ENCODE measurements at places on chromosomes 11 and 22. TPM values are rescaled to one million over a fixed set of nuclear protein-coding genes. Genes with fewer than 3 reads are reported as not detected.
A peak's percentile ranks its signal among the peaks of the same experiment; 100 is the strongest.

C11orf58 gene
- polyA plus RNA-seq: 113 TPM

GRCh38 chr22:46735747-46736608, 2.1 kb downstream of the CERK start:
- DNase-seq: no peak
- peaks cover 46% of the 10 kb centered on the region for H3K4me1 ChIP-seq
- peak overlapping the region; percentile 58 for H3K27ac ChIP-seq
- peak overlapping the region; percentile 73 for H3K4me3 ChIP-seq

DNA sequence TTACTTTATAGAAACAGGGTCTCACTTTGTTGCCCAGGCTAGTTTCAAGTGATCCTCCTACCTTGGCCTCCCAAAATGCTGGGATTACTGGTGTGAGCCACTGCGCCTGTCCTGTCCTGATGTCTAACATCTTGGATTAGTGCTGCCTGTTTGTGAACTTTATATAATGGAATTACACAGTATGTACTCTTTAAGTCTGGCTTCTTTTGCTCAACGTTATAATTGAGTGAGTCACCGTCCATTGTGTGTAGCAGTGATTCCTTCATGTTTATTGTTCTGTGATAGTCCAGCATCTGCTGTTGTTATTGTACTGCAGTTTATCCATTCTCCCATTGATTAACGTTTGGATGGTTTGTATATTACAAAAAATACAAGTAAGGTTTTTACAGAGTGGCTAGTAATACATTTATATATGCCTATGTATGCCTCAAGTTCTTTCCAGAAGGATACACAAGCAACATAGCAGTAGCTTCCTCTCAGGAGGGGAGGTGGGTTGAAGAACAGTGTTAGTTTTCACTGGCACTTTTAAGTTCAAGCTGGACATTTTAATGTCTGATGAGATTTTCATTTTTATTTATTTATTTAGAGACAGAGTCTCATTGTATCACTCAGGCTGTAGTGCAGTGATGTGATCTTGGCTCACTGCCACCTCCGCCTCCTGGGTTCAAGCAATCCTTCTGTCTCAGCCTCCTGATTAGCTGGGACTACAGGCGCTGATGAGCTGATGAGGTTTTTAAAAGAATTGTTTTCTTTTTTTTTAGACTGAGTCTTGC, 25.2 kb upstream of the MICALL1 start:
- H3K27me3 ChIP-seq: no peaks in the 10 kb centered on the region
- H3K4me1 ChIP-seq: no peaks in the 10 kb centered on the region
- no peak for DNase-seq
- no peak overlapping the region for H3K27ac ChIP-seq
- peaks cover 36% of the 10 kb centered on the region for H3K36me3 ChIP-seq

NTM gene
- 0.92 TPM for polyA plus RNA-seq

DNA sequence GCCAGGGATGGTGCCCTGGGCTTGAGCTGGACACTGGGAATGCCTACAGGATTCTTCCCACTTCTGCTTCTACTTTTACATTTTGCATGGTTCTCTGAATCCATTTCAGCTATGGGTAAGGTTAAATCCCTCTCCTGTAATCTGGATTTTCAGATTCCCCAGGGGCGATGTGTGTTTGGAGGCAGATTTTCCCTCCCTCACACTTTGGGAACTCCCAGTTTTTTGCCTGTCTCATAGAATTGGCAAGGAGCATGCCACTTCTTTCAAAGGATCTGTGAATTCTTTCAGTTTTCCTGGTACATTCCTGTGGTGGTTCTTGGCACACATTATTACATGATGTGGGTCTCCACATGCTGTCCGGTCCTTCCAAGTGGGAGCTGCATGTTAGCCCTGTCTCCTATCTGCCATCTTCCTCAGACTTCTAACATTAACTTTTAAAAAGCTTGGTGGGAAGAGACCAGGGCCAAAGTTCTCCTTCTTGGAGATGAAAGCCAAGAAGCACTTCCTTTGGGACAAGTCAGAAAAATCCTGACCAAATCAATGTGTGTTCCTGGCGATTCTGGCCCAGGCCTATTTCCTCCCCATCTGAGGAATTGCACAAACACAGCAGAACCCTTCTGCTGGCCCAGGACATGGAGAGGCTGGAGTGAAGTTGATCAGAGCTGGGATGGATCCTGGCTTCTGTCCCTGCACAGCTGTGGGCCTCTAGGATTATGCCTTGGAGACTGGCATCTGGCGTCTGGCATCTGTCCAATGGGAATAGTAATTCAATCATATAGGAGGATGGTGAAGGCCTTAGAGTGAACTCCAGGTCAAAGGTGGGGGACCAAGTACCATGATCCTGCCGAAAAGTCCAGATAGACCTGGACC, 5.4 kb upstream of the APOL2 start:
- H3K4me3 ChIP-seq: no peak overlapping the region
- no peaks in the 10 kb centered on the region for H3K36me3 ChIP-seq
- H3K27me3 ChIP-seq: no peaks in the 10 kb centered on the region
- DNase-seq: peak; percentile 57
- no peak overlapping the region for H3K27ac ChIP-seq
- peaks cover 2% of the 10 kb centered on the region for H3K4me1 ChIP-seq

- peak overlapping the region; percentile 93 for H3K4me3 ChIP-seq
- DNase-seq: peak; percentile 86
- H3K36me3 ChIP-seq: no peaks in the 10 kb centered on the region
- H3K27me3 ChIP-seq: no peaks in the 10 kb centered on the region
Observed at GRCh38 chr11:117145393-117145761, 1.3 kb downstream of the PAFAH1B2 start.

MS4A6E gene
- not detected for polyA plus RNA-seq

- no peak overlapping the region for H3K4me3 ChIP-seq
- H3K36me3 ChIP-seq: no peaks in the 10 kb centered on the region
- DNase-seq: no peak
Observed at GRCh38 chr22:30909306-30909705, 59.3 kb downstream of the MORC2 start.

DNA sequence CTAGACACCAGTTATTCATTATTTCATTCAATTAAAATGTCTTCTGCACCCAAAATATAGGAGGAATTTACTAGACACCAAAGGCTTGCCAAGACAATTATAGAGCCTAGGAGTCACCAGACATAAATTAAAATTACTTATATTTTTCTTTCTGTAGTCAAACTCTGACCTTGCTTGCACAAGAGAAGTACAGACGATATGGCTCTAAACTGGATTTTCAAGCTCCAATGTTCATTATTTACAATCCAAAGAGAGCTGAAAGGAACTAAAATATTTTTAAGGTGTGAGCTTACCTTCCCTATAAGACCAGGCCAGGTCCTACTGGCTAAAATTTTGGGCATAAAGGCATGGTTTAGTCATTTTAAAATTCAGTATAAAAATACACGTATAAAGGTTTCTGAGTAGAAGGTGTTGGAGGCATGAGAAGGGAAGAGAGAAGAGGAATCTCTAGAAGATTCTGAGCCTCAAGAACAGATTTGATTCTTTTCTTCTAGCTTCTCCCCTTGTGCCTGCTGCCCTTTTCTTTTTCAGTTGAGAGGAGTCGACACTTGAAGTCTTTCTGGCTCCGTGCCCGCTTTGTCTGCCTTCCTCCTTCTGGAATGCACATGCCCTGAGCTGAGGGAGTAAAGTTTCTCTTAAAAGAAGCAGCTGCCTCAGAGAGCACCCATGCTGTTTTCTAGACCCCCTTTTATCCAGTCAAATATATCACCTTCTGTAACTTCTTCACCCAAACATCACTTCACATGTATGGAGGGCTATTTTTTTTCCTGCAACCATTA, 13.5 kb downstream of the C11orf97 start:
- H3K27ac ChIP-seq: no peak overlapping the region
- H3K4me3 ChIP-seq: no peak overlapping the region
- peak; percentile 96 for DNase-seq
- no peaks in the 10 kb centered on the region for H3K4me1 ChIP-seq
- no peaks in the 10 kb centered on the region for H3K36me3 ChIP-seq
- no peaks in the 10 kb centered on the region for H3K27me3 ChIP-seq

DNA sequence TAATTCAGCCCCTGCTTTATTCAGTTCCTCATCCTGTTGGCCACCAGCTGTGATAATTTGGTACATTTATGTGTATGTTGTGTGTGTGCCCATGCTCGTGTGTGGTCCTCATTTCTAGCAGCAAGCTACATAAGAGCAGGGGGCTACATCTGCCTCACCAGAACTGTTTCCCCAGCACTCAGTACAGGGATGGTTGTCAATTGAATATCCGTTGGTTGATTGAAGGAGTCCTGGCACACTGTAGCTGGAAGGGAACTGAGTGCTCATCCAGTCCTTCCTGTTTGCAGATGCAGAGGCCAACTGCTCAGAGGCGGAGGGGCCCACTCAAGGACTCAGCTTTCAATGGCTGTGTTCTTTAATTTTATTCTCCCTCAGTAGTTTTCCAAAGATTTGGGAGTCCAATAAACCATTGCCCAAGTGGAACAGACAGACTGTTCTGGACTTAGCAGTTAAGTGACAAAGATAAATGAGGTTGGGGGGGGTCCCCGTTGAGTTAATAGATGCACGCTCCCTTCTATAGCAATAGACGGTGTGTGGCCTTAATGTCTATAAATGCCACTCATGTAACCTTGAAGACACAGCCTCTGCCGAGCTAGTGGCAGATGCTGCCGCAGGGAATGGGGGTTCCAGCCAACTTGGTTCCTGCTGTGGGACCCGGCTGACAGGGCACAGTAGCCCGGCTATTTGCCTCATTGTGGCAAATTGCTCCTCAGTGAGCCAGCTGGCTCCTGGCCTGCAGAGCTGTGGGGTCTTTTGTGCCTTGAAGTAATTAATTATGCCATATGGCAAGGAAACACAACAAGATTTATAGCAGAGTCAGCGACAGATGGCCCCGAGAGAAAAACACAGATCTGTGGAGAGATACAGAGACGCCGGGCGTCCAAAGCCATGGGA, 71.4 kb upstream of the GRK3 start:
- no peaks in the 10 kb centered on the region for H3K27me3 ChIP-seq
- peaks cover 4% of the 10 kb centered on the region for H3K36me3 ChIP-seq
- H3K4me1 ChIP-seq: peaks cover 14% of the 10 kb centered on the region
- H3K4me3 ChIP-seq: no peak overlapping the region
- no peak overlapping the region for H3K27ac ChIP-seq

GRCh38 chr22:43346521-43346929, 3.4 kb upstream of the SCUBE1 start:
- no peaks in the 10 kb centered on the region for H3K36me3 ChIP-seq
- peaks cover 2% of the 10 kb centered on the region for H3K4me1 ChIP-seq
- no peak overlapping the region for H3K27ac ChIP-seq
- H3K27me3 ChIP-seq: peaks cover 2% of the 10 kb centered on the region
- H3K4me3 ChIP-seq: no peak overlapping the region

DNA sequence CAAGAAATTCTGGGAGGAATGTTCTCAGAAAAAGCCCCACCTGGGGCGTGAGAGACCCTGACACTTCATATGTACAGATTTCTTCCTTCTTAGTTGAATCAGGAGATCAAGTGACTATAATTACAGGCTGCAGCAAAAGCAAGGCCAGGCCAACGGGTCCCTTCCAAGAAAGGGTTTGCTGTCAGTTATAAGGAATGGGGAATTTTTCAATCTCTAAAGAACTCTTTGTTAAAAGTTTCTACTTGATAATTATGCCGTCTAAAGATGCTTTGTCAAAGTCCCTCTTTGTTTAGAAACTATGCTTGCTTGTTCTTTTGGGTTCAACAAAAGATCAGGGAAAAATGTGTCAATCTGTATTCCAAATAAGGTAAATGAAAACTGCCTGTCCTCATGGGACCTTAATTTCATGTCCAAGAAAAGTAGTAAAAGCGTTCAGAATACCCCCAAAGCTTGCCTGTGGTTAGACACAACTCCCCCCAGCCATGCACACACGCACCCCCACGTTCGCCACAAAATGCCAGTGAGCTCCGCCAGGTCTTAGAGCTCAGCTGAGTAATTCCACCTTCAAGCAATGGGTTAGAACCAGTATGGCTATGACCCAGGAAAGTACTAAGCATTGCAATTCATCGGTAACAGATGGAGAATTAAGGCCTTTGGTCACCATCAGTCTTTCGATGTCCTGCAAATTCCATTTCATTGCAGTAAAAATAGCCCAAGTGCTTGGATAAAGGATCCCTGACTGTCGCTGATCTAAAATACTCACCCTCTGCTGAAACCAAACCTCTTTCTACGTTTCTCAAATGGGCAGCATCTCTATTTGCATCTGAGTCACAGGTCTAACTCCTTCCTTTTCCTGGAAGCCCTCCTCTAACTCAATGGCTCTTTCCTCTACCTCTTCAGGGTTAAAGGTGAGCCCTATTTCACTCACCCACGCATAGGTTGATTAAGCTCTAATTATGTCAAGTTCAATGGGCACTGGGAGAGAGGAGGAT, 419.2 kb upstream of the SYN3 start:
- no peaks in the 10 kb centered on the region for H3K36me3 ChIP-seq
- H3K27ac ChIP-seq: no peak overlapping the region
- no peak for DNase-seq
- no peaks in the 10 kb centered on the region for H3K4me1 ChIP-seq
- no peak overlapping the region for H3K4me3 ChIP-seq

APOBEC3G gene
- 4.8 TPM for polyA plus RNA-seq

- H3K4me1 ChIP-seq: no peaks in the 10 kb centered on the region
- H3K4me3 ChIP-seq: no peak overlapping the region
- H3K27ac ChIP-seq: no peak overlapping the region
- no peak for DNase-seq
Observed at GRCh38 chr22:47586946-47587345, 824.5 kb downstream of the TBC1D22A start.
